Left cardiac atrium (tissue), 4 donors: ENCODE measurements at places on chromosomes 16 and 17. TPM values are rescaled to one million over a fixed set of nuclear protein-coding genes. Genes with fewer than 3 reads are reported as not detected.

DNA sequence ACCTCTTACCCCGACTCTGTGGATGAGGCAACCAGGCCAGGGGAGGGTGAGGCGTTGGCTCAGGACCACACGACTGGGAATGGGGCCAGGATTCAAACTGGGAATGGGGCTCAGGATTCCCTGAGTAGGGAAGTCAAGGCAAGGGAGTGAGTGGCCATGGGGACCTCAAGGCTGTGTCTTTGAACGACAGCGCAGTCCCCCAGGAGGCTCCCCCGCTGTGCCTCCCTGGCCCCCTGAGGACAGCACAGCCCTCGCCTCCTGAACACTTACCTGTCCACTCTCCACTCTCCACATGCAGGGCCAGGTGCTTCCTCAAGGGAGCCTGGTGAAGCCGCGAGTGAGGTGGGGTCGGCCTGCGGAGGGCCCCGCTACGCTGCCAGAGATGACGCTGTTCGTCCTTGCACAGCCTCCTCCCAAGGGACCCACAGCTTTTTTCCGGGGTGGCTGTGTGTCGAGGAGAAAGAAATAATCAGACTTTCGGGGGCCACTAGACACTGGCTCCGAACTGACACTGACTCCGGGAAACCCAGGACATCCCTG, 6.9 kb downstream of the ZNF469 start:
- DNase-seq = peak; percentile 15

GRCh38 chr17:47995241-47995935, 24.5 kb downstream of the CDK5RAP3 start:
- DNase-seq = no peak

DNA sequence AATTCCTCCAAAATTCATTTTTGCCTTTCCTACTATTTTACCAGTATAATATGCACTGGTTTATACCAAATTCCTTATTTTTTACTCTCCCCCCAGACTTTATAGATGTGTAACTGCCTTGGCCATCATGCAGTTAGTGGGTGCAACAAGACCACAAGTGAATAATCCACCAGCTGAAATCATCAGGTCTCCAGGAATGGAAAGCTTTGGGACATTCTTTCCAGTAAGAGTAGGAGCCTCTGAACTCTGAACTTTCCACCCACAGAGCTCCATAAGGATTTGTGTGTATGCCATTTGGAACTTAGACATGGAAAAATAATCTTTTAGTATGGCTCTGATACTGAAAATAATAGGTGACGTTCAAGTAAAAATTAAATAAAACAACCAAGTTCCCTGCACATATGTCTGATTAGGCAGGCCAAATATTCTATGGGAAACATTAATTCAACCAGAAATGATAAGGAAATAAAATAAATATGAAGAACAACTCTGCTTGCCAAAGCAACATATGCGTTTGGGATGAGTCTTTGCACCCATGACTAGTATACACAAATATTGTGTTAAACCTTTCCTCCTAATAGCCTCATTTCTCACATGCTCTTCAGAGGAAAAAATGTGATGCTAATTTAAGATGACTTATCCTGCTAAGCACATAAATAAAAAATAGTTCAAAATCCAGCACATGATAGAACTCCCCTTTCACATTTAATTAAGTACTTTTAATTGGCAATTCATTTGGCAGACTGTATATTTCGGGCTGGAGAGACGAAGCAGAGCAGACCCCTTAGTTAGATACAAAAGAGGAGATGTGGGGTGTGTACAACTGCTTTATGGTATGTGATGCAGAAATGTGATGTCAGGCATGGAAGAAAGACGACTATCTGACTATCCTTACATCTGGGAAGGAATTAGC, 11.6 kb upstream of the LYRM9 start:
- no peak for DNase-seq

GRCh38 chr16:46920402-46921068, 36.4 kb downstream of the GPT2 start:
- no peak for DNase-seq

DNA sequence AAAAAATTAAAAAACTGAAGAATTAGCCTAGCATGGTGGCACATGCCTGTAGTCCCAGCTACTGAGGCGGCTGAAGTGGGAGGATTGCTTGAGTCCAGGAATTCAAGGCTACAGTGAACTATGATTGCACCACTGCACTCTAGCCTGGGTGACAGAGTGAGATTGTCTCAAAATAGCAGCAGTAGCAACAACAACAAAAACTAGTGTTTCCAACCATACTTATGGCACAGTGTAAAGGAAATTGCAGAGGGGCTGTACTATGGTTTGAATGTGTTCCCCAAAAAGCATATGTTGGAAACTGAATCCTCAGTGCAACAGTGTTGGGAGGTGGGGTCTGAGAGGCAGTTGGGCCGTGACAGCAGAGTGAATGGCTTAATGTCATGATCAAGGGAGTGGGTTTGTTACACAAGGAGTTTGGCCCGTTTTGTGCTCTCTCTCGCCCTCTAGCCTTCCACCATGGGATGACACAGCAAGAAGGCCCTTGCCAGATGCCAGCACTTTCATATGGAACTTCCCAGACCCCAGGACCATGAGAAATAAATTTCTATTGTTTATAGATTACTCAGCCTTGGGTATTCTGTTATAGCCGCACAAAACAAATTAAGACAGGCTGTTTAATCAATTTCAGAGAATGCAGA, 70.0 kb downstream of the PGS1 start:
- no peak for DNase-seq

DNA sequence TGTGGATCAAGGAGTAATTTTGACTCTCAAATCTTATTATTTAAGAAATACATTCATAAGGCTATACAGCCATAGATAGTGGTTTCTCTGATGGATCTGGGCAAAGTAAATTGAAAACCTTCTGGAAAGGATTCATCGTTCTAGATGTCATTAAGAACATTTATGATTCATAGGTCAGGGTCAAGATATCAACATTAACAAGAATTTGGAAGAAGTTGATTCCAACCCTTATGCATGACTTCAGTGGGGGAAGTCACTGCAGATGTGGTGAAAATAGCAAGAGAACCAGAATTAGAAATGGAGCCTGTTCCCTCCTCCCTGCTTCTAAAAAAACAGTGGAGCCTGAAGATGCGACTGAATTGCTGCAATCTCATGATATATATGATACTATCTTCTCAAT, 36.6 kb upstream of the HNF1B start:
- no peak for DNase-seq

DNA sequence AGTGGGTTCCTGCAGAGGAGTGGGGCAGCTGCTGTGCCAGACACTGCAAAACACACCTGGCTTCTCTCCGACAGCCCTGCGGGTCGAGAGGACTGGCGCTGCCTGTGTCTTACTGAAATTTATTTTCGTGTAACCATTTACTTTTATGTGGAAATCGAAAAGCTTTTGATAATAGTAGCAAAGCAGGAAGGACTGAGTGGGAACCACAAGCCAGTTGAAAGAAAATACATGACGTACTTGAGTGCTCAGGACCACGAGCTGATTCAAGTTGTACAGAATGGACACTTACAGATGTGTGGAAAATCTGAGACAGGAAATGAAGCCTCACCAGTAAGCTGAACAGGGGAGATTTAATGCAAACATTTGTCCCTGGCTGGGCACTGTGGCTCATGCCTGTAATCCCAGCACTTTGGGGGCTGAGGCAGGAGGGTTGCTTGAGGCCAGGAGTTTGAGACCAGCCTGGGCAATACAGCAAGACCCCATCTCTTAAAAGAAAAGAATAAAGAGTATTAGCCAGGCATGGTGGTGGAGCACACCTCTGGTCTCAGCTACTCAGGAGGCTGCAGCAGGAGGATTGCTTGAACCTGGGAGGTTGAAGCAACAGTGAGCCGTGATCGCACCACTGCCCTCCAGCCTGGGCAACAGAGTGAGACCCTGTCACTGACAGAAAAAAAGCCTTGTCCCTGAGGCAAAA, 11.3 kb upstream of the RPL13 start:
- DNase-seq = no peak

GRCh38 chr17:13540546-13540945, 61.2 kb downstream of the HS3ST3A1 start:
- no peak for DNase-seq

DNA sequence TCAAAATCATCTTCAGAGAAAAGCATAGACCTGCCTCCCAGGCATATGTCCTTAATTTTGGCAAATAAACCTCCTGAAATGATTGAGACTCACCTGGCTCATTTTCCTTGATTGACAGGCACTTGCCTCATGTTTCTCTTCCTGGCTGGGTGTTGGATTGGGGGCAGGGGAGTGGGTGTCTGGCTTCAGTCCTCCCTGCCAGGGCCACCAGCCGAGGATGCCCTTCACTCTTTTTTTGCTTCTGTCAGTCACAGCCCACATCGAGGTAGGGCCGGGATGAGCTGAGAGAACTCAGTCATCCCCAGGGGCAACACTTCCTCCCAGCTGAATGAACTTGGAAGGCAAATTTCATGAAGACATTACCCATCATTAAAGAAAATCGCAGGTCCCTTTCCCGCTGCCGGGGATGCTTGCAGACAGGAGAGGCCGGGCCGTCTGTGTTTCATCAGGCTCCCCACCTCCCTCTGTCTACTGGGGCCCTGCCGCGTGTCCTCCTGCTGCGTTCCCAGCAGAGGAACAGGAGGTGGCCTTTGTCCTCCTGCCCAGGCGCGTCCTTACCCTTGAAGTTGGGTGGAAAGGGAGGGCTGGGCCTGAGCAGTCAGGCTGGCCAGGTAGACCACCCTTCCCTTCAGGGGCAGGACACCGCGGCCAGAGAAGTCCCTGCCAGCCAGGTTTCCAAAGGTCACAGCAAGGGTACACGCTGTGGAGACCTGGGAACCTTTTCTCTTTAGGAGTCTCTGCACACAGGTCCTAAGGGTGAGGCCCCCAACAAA, 11.2 kb upstream of the DNAH17 start:
- no peak for DNase-seq

- DNase-seq = peak; percentile 31
Observed at GRCh38 chr16:1993731-1994131, 4.0 kb downstream of the SYNGR3 start.

DNA sequence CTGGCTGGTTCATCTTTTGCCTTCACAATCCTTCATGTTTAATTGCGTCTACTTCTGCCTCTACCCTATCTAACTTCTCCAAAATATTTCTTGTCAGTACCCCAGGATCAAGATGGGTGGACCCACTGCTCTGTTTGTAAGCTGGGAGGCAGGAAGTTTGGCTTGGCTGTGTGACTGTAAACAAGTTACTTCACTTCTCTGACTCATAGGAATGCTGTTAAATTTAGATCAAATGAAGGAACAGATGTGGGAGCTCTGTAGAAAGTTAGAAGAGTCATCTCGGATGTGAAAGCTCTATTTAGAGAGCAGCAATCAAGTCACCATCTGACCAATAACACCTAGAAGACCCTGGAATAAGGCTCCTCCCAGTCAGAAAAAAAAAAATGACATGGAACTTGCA, 55.2 kb upstream of the MRTFB start:
- peak; percentile 49 for DNase-seq

DNA sequence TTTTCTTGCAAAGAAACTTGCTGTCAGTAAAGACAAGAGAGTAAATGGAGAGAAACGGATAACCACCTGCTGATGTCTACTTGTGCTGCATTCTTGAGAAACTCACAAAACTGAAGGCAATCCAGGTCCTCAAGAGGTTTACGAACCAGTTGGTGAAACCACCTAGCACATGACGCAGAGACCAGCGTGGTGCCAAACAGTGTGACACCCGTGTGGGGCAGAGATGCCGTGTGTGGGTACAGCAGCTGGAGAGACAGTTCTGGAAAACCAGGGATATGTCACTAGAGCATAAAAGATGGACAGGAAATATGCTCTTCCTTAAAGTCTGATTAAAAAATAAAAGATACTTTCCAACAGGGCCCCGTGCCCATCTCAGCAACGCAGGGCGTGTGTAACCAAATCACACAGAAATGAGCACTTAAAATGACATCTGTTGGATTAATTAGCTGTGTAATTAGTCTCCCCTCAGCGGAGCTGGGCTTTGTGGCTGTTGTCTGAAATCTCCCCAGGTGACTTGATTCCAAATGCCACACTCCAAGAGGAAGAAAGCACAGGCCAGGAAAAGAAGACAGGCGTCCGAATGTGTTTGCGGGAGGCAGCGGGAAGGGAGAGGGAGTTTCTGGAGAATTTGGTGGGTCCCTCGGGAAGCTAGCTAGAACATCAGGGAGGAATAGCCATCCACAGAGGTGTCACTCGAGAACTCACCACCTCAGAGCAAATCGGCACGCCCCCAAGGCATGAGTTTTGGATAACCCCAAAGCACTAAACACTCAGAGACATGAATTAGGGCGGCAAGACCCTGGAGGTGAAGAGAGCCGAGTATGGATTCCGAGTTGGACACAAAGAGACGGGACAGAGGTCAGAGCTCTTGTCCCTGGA, 109.8 kb downstream of the ZFHX3 start:
- DNase-seq = no peak

GRCh38 chr16:9713156-9713555, 469.1 kb downstream of the GRIN2A start:
- DNase-seq = no peak

GRCh38 chr17:2798678-2799077, 2.4 kb downstream of the RAP1GAP2 start:
- no peak for DNase-seq

GRCh38 chr17:56178203-56178602, 24.9 kb downstream of the ANKFN1 start:
- DNase-seq = no peak

DNA sequence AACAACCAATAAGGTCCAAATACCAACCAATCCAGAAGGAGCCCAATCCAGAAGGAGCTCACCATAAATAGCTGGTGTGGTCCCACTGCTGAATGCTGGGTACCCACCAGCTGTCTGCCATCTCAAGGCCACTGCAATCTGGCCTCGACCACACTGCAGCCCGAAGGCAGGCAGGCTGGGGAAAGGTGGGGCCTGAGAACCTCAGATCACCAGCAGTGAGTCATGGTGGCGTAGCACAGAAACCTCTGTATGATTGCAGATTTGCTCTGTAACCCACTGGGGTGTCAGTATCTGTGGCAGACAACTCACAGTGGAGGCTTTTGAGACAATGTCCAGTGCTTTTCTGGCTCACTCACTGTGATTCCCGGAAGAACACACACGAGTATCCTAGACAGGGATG, 14.7 kb upstream of the CMTR2 start:
- no peak for DNase-seq

- DNase-seq = no peak
Observed at GRCh38 chr16:2278956-2279800, 11.3 kb upstream of the RNPS1 start.

GRCh38 chr17:49383060-49383459, 21.0 kb upstream of the ZNF652 start:
- DNase-seq = no peak

The SOCS1 gene
- 5.8 TPM for total RNA-seq

The ASPHD1 gene
- total RNA-seq = 1.0 TPM

The KRTAP2-2 gene
- total RNA-seq = not detected

The FBXL16 gene
- total RNA-seq = 1.0 TPM

The ABI3 gene
- 5.7 TPM for total RNA-seq
